Stromal cell of bone marrow (primary cell): ENCODE measurements at places on chromosomes 4 and X.

- peak; percentile 66 for DNase-seq
Observed at GRCh38 chr4:88743696-88744095, 46.1 kb upstream of the NAP1L5 start.

GRCh38 chr4:680928-681645 lies 6.7 kb downstream of the MYL5 start:
- no peak for DNase-seq

- DNase-seq, result peak; percentile 66
Observed at GRCh38 chrX:103396186-103396585, 19.8 kb downstream of the BEX3 start.

GRCh38 chr4:38954727-38955126 lies 77.5 kb downstream of the TMEM156 start:
- no peak for DNase-seq

DNA sequence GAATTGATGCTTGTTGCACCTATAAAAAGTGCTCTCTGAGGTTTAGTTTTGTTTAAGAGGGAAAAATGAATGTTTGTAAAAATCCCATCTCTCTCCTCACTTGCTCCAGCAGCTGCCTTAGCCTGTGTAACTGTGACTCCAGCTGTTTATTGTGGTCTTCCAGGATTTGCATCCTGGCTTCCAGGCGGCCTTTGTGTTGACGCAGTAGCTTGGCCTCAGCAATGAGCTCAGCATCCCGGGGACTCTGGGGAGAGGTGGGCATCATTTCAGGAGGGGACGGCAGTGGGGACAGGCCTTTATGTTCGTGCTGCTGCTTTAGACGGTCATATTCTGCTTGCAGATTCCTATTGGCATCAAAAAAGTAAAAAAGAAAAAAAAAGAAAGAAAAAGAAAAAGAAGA lies 75.3 kb upstream of the FTHL17 start:
- no peak for DNase-seq

DNA sequence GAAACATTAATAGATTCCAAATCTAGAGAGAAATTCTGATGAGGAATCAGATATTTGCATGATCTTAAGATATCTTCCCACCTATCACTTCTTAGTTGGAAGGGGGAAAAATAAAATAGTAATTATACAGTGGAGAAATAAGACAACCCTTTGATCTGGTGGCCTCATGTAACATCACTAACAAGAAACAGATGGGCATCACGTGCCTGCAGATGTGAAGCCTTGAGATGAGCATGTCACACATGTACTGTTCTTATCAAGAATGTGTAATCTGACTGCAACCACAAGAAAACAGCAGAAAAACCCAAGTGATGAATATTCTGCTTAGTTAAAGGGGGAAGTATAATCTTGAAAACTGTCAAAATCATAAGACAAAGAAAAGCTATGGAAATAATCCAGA lies 31.4 kb upstream of the NKX6-1 start:
- no peak for DNase-seq

GRCh38 chr4:160414496-160414895 lies 1311.6 kb downstream of the RAPGEF2 start:
- DNase-seq, result no peak

GRCh38 chrX:143081231-143081630 lies 55.5 kb downstream of the SPANXN4 start:
- no peak for DNase-seq

- DNase-seq, result no peak
Observed at GRCh38 chrX:34849371-34849770, 93.2 kb upstream of the FAM47B start.

DNA sequence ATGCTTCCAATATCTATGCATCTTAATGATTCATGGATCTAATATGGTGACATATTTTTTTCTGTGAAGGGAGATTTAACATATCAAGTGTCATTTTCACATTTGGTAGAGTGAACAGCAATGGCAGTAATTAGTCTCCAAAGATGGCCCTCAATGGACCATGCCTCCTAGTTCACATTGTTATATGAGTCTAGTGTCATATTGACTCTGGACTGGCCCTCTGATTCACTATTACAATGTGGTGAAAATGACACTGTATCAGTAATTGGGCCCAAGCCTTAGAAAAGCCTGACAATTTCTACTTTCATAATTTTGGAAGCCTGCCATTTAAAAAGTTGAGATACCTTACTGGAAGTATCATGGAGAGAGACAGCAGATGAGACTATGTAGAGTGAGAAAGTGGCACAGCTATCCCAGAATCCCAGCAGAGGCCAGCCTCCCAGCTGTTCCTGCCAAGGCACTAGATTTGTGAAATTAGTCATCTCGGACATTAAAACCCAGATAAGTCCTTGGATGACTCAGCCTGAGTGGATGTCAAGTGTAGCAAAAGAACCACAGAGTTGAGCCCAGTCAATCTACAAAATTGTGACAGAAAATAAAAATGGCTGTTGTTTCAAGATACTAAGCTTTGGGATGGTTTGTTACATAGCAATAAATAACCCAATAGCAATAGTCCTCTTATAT lies 68.4 kb downstream of the ARHGEF38 start:
- DNase-seq, result peak; percentile 81

- no peak for DNase-seq
Observed at GRCh38 chr4:114399105-114399504, 199.5 kb upstream of the UGT8 start.

DNA sequence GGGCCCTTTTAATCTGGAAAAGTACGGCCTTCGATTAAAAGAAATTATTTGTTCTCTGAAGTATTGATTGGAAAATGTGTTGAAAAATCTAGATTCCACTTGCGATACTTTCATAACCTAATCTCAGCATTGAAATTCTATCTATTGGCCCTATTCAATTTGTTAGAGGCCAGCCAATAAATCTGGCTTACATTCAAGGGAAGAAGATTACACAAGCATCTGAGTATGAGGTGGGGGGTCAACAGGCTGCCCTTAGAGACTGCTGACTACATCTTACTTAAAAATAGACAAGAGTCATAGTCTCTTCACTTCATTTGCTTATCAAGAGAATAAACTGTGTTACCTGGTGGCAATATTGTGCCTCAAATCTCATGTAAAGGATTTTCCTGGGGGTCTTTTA lies 248.0 kb upstream of the KCNIP4 start:
- DNase-seq, result no peak

GRCh38 chr4:152501846-152502536 lies 33.9 kb downstream of the FBXW7 start:
- no peak for DNase-seq

DNA sequence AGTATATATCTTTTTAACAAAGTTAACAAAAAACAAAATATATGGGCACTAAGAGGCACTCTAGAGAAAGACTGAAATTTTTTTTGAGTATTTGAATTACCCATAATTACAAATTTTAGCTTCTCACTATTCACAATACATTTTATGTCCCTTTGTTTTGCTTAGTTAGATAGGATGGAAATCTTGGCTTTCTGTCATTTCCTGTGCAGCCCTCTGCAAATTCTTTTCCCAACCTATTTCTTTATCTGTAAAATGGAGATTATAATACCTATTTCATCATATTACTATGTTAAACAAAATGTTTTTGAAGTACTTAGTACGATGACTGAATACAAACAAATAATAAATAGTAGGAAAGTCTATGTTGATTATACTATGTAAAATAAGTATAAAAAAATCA lies 710.0 kb downstream of the CCSER1 start:
- DNase-seq, result no peak

DNA sequence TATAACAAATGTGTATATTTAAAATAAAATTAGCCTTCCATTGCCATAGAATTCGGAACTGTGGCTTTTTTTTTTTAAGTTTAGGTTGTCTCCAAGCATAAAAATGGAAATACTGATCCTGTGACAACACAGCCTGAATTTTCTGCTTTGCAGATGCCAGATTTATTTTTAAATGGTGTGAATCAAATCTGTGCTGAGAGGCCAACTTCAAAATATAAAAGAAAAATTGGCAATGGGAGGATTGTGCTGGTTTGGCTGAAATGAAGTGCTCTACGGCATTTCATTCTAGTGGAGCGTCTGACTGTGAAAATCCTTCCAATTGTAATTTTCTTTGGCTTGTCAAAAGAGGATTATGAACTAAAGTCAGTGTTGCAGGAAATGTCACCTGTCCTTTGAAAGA lies 580.3 kb upstream of the ZFP42 start:
- no peak for DNase-seq

- peak; percentile 76 for DNase-seq
Observed at GRCh38 chr4:87716371-87717265, 66.5 kb downstream of the DMP1 start.

- no peak for DNase-seq
Observed at GRCh38 chr4:171484681-171485080, 328.5 kb upstream of the GALNTL6 start.

GRCh38 chr4:27947302-27947701 lies 1086.7 kb downstream of the STIM2 start:
- DNase-seq, result no peak

DNA sequence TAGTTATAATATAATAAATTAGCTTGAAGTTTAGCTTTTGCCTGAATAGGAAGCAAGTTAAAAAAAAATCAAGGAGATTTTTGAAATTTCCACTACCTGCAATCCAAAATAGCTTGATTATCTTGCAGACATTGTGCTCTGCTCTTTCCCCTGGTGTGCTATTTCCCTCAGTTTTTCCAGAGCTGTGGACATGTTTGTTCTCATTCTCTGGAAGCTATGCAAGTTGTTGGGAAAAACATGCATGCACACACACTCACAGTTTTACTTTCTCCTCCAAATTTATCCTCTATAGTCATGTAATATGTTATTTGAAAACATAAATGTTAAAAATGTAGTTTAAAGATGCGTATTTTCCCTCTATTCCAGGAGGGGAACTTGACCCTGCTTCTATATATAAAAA lies 225.8 kb upstream of the ARSJ start:
- DNase-seq, result no peak

- no peak for DNase-seq
Observed at GRCh38 chr4:157389741-157390140, 169.2 kb downstream of the GRIA2 start.

GRCh38 chr4:749698-750666 lies 44.4 kb downstream of the PCGF3 start:
- DNase-seq, result peak; percentile 74

GRCh38 chr4:47251348-47252135 lies 212.0 kb downstream of the COMMD8 start:
- no peak for DNase-seq

GRCh38 chr4:31045724-31046318 lies 325.7 kb downstream of the PCDH7 start:
- no peak for DNase-seq

DNA sequence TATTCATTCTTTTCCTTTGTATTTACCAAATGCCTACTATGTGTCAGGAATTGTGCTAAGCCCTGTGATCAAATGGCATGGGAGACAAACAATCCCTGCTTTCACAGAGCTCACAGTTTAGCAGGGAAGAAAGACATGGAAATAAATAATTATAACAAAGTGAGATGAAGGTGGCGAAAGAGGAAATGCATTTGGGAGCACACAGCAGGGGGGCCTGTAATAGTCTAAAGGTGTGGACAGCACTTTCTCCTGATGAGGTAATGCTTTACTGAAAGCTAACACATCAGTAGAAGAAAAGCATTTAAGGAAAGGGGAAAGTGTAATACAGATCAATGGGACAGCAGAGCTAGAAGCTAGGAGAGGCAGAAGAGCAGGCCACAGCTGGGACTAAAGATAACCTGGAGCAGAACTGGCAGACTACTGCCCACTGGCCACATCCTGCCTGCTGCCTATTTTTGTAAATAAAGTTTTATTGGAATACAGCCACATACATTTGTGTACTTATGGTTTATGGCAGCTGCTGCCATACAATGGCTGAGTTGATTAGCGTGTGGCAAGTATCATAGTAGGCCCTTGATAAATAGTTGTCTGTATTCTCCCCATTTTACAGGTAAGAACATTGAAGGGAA lies 67.1 kb upstream of the TAPT1 start:
- no peak for DNase-seq

GRCh38 chr4:55172694-55173287 lies 47.4 kb upstream of the KDR start:
- DNase-seq, result no peak

DNA sequence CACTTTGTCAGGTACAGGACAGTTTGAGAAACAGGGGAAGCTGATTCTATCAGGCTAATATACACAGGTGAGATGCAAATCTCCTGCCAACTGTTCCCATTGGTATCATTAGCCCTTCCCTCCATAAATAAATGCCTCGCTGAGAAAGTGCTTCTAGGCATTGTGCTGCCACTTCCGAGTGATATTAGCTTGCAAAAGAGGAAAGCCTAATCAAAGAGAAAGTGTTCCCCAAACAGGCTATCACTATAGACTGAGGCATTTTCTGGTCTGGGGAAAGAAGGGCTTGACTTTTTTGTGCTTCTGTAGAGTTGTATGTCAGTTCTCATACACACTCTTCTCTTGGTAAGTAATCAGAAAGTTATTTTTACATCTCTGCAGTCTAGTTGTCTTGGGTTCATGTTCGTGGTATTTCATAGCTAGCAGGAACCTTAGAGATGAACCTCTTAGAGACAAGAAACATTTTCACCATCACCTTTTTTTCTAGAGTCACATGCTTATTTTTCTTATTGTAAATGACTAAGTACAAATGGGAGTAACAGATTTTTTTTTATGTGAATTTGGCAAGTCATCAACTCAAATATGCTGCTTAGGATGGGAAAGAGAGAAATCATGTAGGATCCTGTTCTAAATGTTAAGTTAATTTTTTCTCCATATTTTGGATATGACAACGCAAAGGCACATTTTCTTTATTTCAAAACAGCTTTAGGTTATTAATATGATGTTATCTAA lies 1009.8 kb downstream of the ADGRL3 start:
- DNase-seq, result no peak

DNA sequence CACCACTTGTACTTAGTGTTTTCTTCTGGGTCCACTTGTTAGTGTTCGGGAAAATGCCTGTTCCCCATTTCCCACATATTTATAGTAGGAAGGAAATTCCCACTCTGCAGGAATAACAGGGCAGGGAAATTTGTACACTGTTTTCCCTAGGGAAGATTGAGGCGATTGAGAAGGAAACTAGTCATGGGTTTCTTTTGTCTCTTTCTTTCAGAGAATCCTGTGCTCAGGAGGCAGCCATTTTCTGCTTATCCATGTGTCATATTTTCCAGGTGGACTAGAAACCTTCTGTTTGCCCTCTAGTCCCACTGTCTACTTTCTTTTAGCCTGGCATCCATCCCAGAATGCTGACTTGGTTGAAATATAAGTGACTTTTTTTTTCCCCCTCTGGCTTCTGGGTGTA lies 299.1 kb upstream of the ANKRD50 start:
- DNase-seq, result peak; percentile 6

- DNase-seq, result no peak
Observed at GRCh38 chr4:123889507-123889906, 492.9 kb downstream of the SPRY1 start.

DNA sequence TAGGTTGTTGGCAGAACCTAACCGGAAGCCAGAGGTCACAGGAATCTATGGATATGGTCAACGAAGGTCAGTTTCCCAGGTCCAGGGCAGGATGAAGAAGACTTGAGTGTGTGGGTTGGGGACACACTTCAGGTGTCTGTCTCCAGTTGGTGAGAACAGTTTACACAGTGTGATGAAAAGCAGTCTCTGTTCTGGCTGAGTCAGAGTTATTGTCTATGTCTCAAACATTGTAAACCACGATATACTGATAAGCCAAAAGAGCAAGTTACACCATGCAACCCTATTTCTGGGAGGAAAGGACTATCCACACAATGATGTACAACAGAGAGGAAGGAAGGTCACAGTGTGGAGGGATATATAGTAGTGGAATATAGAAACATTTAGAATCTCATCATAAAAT lies 187.1 kb upstream of the C1QTNF7 start:
- no peak for DNase-seq
